ENCODE measurements at places on chromosomes 6 and 20.
A peak's percentile ranks its signal among the peaks of the same experiment; 100 is the strongest.

DNA sequence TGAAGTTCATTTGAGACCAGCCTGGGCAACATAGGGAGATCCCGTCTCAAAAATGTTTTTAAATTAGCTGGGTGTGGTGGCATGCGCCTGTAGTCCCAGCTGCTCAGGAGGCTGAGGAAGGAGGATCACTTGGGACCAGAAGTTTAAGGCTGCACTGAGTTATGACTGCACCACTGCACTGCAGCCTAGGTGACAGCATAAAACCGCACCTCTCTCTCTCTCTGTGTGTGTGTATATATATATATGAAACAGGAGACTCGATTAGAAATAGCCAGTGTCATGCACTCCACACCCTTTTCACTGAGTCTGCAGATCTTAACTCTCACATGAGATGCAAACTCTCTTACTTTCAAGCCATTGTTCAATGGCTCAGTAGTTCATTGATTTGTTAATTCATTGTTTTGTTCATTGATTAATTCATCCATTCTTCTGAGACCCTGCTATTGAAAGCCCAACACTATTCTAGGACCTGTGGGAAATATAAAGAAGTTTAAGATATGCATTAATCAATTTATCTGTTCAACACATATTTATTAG is 52.4 kb upstream of the MRPS10 start:
- DNase-seq = no peak

DNA sequence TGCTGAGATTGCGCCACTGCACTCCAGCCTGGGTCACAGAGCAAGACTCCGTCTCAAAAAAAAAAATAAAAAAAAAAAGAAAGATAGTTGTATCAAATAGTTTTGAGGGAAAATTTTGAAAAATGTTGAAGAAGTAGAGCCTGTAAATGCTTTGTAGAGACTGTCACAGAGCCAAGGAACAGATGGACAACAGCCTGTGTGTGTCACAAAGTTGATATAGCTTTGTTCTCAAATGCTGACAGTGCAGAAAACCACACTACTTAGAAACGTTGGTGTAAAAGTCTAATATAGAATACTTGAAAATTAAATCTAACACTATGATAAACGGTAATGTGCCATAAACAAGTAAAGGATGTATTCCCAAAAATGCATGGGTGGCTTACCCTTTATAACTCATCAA is 25.4 kb downstream of the PTK7 start:
- no peak for DNase-seq

DNA sequence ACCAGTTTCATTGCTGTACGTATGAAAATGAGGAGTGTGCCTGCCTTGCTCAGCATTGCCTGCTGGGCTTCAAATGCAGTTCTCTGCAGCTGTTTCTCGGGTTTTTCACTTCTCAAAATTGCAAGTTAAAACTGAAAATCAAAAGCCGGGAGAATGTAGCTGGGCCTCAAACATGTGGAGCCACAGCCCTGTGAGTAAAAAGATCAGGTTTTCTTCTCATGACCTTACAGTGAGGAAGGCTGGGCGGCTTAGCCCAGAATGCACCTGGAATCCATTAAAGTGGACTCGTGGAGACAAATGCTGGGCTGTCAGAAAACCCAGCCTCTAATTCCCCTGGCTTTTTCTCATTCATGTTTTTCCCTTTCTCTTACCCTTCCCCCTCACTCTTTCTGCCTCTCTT is 34.4 kb downstream of the DSE start:
- peak; percentile 81 for DNase-seq

DNA sequence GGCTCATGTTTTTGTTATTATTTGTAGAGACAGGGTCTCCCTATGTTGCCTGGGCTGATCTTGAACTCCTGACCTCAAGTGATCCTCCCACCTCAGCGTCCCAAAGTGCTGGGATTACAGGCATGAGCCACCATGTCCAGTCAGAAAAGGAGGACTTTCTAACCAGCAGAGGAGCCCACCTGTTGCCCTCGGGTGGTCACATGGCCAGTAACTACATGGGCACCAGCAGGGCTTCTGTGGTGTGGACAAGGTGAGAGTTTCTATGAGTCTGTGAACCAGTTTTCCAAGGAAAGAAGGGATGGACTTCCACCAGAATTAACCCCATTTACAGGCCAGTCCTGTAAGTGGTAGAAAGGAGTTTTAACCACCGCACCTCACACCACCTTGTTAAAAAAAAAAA is 125.4 kb downstream of the RIN2 start:
- no peak for DNase-seq

GRCh38 chr20:59802471-59803221 is 130.8 kb downstream of the SYCP2 start:
- DNase-seq = no peak

- DNase-seq = peak; percentile 7
Observed at GRCh38 chr20:8020314-8021079, 936 bp upstream of the TMX4 start.

DNA sequence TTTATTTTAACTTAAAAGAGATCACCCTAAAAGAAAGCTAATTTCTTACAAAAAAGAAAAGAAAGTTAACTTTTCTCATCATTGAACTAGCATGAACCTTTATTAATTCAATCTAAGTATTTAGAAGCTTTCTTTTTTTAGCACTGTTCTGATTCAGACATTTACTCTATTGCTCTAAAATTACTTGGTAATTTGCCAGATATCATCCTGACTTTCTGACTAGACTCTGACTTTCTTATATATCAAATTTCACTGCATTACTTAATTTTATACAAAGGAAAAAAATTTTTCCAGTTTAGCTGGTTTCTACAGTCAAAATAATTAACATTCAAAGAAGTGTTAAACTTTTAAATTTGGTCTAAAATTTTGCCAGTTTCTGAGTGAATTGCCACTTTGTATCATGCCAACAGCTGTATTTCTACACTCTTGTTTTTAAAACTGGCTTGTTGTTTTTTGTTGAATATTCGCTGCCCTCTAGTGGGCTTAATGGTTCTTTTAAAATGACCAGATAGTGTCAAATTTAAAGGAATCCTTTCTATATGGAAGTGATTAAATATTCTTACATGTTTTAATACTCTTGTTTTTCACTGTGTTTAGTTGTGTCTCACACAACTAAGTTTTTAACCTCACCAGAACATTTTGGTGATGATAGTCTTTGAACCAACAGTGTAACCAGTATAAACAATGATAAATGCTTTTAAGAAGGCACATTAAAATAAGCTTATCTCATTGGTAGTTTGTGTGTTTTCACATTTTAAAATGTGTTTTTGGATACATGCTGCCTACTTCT is 102.0 kb downstream of the POPDC3 start:
- peak; percentile 62 for DNase-seq

- no peak for DNase-seq
Observed at GRCh38 chr6:39204160-39204495, 25.1 kb downstream of the KCNK5 start.

DNA sequence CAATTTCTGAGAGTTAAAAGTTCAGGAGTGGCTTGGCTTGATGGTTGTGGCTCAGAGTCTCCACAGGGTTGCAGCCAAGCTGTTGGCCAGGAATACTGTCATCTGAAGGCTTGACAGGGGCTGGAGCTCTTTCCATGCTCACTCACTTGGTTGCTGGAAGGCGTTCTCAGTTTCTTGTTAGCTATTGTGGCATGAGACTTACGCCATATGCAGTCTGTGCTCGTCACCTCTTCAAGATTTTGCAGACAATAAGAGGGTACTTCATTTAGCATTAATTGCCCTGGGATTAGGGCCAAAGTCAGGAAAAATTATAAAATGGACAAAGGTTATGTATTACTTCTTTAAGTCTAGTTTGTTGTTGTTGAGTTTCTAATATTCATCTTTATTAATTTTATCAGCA is 380.6 kb upstream of the MAP3K7 start:
- DNase-seq = no peak

DNA sequence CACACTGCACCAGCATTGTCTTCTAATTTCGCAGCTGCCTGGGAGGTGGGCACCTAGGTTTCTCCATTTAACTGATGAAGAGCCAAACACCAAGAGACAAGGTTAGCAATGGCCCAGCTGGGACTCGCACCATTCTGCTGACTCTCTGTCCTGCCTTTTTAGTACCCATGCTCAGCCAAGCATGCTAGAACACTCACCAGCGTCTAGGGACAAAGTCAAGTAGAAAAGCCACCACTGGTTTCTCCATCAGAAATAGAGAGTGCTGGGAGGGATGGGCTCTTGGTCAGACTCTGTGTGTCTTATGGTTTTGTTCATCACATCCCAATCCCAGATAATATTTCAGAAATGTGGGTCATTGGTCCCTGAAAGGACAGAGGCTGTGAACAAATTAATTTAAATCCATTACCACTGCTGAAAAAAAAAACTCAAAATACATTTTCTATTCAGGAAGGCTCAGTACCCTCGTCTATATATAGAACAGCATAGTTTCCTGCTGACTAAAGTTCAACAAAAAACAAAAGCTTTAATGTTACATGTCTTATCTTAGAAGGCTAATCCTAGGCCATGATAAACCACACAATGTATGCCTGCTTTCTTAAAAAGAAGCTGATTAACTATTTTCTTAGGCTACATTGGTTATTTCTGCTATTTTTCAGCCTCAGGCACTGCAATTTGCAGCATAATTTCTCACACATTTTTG is 111.0 kb downstream of the TBC1D7 start:
- DNase-seq = peak; percentile 63

GRCh38 chr6:106886081-106886843 is 88.3 kb downstream of the CD24 start:
- no peak for DNase-seq

DNA sequence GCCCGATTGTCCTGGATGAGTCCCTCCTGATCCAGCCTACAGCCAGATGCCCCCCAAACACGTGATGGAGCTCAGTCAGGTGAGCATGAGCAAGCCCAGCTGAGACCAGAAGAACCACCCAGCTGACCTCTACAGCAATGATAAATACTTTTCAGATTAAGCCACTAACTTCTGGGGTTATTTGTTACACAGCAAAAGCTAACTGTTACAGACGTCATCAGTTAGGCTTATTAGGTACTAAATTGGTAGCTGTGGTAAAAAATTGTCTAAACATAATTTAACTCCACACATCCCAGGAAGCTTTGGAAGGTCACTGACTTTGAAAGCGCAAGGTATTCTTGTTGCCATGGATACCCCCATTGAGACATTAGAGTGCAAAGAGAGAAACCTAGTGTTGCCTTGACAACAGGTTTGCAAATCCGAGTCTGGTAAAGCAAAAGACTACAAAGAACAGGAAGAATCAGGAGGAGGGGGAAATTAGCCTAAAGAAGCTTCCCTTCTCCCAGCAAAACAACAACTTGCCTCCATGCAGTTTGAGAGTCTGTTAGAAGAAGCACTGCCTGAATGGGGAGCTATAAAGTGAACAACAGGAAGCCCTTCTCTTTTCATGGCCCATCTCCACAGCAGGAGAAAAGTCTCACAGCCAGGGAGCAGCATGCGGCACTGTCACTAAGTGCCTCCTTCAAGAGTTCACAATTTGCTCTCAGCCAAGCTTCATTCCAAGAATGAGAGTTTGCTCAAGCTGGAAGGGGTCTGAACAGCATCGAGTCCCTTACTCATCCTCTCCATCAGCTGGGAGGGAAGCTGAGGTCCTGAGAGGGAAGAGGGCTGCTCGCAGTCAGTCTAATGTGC is 41.7 kb upstream of the ZNF831 start:
- no peak for DNase-seq

DNA sequence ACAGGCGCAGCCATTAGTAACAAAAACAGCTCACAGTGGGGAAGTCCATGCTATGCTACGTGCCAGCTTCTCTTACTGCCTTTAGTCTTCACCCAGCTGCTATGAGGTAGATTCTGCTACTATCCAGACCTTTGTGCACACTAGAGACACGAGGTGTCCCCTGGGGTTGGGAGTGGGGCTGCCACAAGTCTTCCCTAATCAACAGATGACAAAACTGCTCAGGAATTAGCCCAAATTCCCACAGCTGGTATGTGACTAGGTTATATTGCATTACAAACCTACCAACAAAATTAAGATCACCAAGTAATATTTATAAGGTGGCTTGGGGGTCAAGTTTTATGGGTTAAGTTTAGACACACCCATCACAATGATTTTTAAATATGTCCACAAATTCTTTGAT is 63.3 kb downstream of the PSMB1 start:
- no peak for DNase-seq

Data from fibroblast of skin of right biceps (primary cell).